Transverse colon (tissue), 4 donors: ENCODE measurements at places on chromosomes 1 and 21. TPM values are rescaled to one million over a fixed set of nuclear protein-coding genes. Genes with fewer than 3 reads are reported as not detected.

GRCh38 chr1:67578397-67579020 lies 106.5 kb upstream of the GADD45A start:
- H3K4me3 ChIP-seq: no peak overlapping the region
- H3K27ac ChIP-seq: no peak overlapping the region
- no peaks in the 10 kb centered on the region for H3K27me3 ChIP-seq

GRCh38 chr1:31101147-31101502 lies 35.6 kb upstream of the PUM1 start:
- H3K27me3 ChIP-seq: no peaks in the 10 kb centered on the region
- no peak for DNase-seq
- peaks cover 36% of the 10 kb centered on the region for H3K4me1 ChIP-seq
- peak overlapping the region; percentile 77 for H3K27ac ChIP-seq
- no peak overlapping the region for H3K4me3 ChIP-seq

GRCh38 chr1:183580281-183580682 lies 10.0 kb downstream of the NCF2 start:
- no peaks in the 10 kb centered on the region for H3K4me1 ChIP-seq
- DNase-seq: peak; percentile 28
- H3K27me3 ChIP-seq: no peaks in the 10 kb centered on the region
- no peaks in the 10 kb centered on the region for H3K36me3 ChIP-seq

- H3K27ac ChIP-seq: peak overlapping the region; percentile 71
- H3K36me3 ChIP-seq: no peaks in the 10 kb centered on the region
- H3K4me1 ChIP-seq: peaks cover 17% of the 10 kb centered on the region
- DNase-seq: no peak
- H3K4me3 ChIP-seq: no peak overlapping the region
These were observed 25.9 kb upstream of the PLA2G2C start for GRCh38 chr1:20212085-20212684.

DNA sequence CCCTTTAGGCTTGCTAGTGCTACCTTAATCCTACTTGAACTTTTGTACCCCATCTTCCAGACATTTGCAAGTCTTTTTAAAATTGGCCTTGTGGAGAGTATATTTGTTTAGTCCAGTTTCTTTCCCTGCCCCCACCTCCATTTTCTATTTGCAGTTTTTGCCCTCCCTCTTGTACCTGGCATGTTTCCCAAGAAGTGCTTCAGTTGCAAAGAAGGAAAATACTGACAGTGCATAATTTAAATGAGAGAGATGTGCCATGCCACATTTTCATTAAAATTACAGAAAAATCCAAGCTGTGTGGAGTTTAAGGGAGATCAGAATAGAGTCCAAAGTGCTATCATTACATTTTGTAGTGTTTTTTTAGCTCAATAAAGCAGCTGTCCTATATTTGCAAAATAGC lies 150.0 kb upstream of the ADGRL2 start:
- no peak overlapping the region for H3K4me3 ChIP-seq
- no peaks in the 10 kb centered on the region for H3K36me3 ChIP-seq

The PYHIN1 gene
- total RNA-seq: 1.5 TPM

The CCDC17 gene
- 9.0 TPM for total RNA-seq
